ENCODE measurements at places on chromosomes 12 and 14.

DNA sequence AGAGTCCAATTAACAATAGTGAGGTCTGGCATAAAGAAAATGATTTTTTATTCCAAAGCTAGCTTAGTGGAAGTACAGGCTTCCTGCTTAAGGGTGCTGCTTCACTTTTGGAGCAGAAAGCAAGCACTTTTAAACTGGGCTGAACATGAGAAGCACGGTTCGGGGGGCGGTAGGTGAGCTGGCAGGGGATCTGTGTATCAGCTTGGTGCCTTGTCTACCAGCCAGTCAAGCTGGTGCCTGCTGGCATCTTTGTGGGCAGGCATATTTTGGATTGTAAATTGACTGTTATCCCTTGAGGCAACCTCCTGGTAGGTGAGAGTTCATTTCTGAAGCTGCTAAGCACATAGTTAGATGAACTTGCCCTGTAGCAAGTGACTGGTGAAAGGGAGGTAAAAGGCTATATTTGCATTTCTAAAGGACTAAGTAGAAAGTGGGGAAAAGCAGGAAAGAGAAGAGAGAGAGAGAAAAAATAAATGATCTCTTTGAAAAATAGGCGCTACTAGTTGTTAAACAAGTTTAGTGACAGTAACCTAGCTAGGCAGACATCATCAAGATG lies 121.1 kb upstream of the SYT10 start:
- DNase-seq: no peak

- no peak for DNase-seq
These were observed 49.0 kb downstream of the GPHB5 start for GRCh38 chr14:63269561-63270225.

GRCh38 chr14:53331247-53331646 lies 178.1 kb upstream of the DDHD1 start:
- peak; percentile 90 for DNase-seq

DNA sequence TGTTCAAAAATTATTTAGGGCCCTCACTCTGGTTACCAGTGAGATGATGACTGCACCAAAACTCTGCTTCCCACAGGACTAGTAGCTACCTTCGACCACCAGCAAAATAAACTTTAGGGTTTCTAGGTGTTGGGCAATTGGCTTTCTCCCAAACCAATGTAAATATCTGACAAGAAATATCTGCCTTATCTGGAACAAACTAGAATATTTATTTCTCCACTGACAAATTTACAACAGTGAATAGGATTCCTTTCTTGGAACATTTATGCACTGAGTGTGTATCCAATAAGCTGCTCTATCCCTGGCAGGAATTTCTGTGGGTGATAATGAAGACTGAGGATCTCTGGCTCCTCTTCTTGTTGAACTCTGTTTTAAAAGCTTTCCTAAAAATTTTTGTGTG lies 148.6 kb downstream of the SLC6A15 start:
- DNase-seq: no peak

DNA sequence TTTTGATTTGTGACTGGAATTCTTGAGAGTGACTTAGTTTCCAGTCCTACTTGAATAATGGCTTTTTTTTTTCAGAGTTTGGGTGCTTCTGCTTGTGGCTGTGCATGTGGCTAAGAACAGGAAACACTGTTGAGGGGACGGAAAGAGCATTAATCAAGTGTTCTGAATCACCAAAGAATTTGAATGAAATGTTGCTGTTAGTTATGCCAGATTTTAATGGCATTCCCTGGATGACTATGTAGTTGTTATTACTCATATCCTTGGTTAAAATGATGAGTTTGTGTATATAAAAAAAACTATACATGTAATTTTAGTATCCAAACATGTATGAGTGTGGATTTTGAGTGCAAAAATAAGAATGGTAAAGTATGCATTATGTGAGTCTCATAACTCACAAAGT lies 347.9 kb downstream of the BCAT1 start:
- DNase-seq: peak; percentile 69

GRCh38 chr12:128660532-128661225 lies 163.1 kb downstream of the SLC15A4 start:
- no peak for DNase-seq

DNA sequence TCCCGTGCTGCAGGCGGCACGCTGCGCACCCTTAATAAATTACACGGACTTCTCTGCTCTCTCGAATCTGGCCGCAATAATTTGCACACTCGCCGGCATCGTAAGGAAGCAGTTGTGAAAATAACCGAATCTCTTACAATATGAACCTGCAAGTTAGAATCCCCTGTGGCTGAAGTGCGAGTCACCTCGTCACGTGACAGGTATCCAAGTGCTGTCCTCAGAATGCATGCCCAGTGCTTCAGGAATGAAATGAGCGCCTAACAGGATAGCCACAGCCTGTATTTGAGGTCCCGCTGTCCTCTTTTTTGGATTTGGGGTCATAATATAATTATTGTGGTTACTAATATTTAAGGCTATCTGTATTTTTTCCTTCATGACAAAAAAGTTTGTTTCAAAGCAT lies 82.0 kb downstream of the VWF start:
- peak; percentile 29 for DNase-seq

- peak; percentile 78 for DNase-seq
These were observed 15.4 kb upstream of the CARMIL3 start for GRCh38 chr14:24036169-24036962.

Measured in GM23248 (cell line).